ENCODE measurements at places on chromosomes 2 and 18. TPM values are rescaled to one million over a fixed set of nuclear protein-coding genes. Genes with fewer than 3 reads are reported as not detected.
A peak's percentile ranks its signal among the peaks of the same experiment; 100 is the strongest.

- DNase-seq = no peak
These were observed 120.5 kb upstream of the HS6ST1 start for GRCh38 chr2:128439031-128439790.

The NGEF gene
- 19.0 TPM for total RNA-seq

DNA sequence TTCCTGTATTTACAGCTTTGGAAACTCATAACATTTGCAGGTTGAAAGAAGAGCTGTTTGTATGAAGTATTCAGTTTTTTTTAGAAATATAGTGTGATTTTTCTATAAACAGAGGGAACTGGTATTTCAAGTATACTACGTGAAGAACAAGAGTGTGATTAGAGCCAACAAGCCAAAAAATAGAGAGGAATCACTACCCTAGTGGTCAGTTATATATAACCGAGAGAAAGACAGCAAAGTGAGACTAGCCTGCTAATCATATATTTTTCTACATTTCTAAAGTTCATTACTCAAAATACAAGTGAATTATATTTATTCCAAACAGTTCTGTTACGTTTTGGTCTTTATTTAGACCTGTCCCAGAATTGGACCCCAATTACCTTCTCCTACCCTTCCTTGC, 444.8 kb upstream of the NRP2 start:
- DNase-seq = no peak

The GPR55 gene
- total RNA-seq = 0.77 TPM

The MYOM1 gene
- total RNA-seq = 6.1 TPM

DNA sequence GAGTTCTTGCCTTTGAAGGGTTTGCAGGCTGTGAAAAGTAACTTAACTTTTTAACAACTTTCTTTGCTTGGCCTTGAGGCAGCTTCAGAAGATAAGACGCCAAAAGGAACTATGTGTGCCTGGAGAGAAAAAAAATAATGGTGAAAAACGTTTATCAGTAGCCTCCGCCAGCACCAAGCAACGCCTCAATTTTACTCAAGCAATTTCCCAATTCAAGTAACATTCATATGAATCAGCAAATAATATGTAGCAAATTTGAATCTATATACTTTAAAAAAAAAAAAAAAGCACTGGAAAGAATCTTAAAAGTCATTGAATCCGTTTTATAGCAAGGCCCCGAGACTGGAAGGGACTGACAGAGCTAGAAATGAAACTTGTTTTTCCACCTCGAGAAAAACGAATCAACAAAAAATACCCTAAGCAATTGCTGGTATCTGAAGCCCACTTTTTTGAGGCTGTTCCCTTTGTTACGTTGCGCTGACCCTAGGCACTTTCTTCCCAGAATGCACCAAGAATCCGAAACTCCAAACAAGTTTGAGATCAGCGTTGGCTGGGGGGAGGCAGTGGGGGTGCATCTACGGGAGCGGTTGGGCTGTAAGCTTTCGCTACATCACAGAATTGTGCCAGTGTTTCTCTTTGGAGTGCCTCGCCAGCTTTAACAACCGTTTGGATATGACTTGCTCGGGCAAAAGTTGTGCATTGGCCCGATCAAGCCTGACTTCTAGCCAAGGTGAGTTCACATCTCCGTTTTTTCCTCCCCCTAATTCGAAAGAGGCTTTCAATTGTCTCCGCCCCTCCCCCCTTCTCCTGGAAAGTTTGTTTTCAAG, 2.7 kb upstream of the TGIF1 start:
- no peak for DNase-seq

DNA sequence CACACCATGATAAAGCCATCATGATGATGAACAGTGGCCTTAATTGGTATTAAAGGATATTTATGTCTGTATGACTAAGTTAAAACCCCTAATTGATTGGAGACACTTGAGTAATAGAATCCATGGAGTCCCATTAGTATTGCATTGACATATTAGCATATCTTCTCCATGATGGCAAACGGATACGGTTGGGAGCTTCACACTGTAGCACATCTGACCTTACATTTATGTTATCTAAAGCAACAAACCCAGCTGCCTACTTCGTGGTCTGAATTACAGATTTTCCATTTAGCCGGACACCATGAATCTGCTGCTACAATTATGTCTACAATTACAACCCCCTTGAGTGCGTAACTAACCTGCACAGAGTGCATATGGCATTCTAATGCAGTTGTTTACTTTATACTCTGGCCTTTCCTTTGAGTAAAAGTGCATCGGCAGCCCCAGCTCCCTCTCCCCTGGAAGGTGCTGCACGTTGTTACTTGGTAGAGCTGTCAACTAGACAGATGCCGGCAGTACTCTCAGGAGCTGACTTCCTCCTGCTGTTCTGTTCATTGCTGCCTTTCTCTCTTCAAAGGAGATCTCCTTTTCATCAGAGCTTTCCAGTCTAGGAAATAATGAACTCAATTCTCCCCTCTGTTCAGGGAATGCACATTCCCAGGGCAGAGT, 92.1 kb downstream of the LRRC30 start:
- DNase-seq = no peak

DNA sequence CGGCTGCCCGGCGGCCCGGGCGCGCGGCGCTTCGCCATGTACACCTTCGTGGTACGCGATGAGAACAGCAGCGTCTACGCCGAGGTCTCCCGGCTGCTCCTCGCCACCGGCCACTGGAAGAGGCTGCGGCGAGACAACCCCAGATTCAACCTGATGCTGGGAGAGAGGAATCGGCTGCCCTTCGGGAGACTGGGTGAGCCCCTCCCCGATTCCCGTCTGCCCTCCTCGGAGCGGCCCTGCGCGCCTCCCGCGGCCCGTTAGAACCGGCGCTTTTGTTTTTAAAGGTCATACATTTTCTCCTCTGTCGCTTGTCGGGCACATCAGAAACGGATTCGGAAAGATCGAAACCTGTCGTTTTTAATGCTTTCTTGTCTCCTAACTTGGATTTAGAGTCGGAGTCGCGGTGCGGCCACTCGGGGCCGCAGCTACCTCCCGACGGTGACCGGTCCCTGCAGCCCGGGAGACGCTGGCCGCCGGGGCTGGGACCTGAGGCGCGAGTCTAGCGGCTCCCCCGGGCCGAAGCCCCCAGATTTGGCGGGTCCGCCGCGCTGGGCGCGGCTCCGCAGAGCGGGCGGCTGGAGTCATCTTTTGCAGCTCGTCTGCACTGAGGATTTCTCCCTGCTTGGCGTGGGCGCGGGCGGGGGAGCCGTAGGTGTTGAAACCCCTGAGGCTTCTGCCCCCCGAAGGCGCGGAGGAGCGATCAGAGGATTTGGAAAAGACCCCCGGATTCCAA, 519 bp downstream of the TTL start:
- DNase-seq = peak; percentile 13

The LCT gene
- 0.57 TPM for total RNA-seq

- no peak for DNase-seq
These were observed 234.0 kb downstream of the ZNF407 start for GRCh38 chr18:74831571-74832250.

- DNase-seq = no peak
These were observed 69.2 kb downstream of the NABP1 start for GRCh38 chr2:191747170-191747530.

The ATOH8 gene
- 49.8 TPM for total RNA-seq

DNA sequence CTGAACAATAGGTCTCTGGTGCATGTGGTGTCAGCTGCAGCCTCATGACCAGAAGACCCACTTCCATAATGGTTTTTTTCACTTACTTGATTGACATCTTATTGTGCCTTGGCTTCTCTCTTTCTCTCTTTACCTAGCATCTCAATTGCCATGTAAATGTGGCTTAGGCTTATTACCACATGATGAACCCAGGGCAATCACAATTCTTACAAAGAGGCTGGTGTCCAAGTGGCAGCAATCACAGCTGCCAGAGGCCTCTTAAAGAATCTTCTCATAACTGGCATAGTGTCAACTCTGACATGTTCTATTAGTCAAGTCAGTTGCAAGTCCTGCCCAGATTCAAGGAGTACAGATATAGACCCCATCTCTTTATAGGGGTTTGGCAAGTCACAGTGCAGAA, 1224.8 kb downstream of the SUCLG1 start:
- DNase-seq = no peak

DNA sequence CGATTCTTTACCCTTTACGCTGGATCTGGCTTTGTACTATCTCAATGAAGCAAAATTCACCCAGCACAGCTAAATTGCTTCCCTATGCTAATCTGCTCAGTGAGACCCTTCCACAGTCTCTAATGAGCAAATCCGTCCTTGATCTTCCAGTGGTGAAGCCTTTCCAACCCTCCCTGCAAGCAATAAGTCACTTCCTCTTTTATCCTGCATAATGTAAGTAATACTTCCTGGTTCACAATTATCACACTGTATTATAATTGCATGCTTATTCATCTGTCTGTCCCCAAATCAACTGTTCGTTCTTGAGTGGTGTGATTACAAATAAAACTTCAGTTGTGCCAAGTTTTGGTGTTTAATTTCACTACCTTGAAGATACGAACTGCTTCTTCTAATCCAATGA, 404.0 kb downstream of the ADCYAP1 start:
- DNase-seq = no peak

GRCh38 chr2:103959174-103960128, 894.5 kb upstream of the POU3F3 start:
- DNase-seq = no peak

The RELCH gene
- 49.0 TPM for total RNA-seq

Data from prostate gland (tissue), 2 donors.